Fibroblast of skin of left biceps (primary cell): ENCODE measurements at places on chromosomes 12 and 14.
A peak's percentile ranks its signal among the peaks of the same experiment; 100 is the strongest.

- no peak for DNase-seq
These were observed 596.9 kb downstream of the TRHDE start for GRCh38 chr12:72869024-72869423.

- DNase-seq, result peak; percentile 70
These were observed 149.5 kb downstream of the SLC6A15 start for GRCh38 chr12:84763107-84763506.

- peak; percentile 5 for DNase-seq
These were observed 80.1 kb downstream of the ANO2 start for GRCh38 chr12:5864972-5865371.

DNA sequence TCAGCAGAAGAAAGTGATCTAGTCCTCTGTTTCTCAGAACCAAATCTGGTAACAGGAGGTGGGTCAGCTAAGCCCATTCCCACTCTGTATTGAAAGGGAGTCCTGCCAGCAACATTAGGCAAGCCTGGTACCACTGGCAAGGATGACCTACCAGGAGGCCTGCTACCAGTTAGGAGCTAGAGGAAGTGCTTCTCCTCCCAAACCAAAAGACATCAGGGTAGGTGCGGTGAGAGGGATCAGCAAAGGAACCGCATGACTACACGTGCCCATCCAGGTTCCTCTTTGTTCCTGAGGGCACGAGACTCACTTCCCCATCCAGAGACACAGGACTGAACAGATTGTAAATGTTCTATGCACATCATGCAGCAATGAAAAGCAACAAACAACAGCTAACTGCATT is 2.8 kb downstream of the KLRC4 start:
- DNase-seq, result no peak

GRCh38 chr12:68861890-68862289 is 53.9 kb downstream of the MDM2 start:
- DNase-seq, result no peak

DNA sequence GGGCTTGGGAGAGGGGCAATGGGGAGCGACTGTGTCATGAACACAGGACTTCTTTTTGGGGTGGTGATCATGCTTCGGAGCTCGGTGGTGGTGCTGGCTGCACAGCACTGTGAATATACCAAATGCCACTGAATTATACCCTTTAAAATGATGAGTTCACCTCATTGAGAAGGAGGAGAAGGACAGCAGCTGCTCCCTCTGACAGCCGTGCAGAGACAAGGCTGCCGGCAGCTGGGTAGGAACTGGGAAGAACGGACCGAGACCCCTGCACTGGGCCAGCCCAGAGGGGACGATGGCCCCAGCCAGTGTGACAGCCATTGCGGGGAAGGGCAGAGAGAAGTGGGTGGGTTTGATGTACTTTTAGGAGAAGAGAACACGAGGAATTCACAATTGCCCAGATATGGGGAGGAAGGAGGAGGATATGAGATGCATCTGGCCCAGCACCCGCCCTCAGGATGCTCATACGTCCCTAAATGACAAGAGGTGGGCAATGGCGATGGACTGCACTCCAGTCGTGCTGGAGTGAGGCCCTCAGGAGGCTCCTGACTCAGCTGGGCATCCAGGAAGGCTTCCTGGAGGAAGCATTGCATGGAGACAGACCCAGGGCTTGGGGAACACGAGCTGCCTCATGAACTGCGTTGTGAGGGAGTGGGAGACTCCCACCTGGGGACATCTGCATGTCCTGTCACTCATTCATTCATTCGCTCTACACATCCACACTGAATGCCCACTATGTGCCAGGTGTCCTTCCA is 64.3 kb upstream of the C14orf180 start:
- DNase-seq, result no peak

GRCh38 chr12:39047539-39048262 is 142.3 kb upstream of the CPNE8 start:
- DNase-seq, result no peak

GRCh38 chr12:124829708-124830304 is 33.9 kb downstream of the SCARB1 start:
- DNase-seq, result no peak

DNA sequence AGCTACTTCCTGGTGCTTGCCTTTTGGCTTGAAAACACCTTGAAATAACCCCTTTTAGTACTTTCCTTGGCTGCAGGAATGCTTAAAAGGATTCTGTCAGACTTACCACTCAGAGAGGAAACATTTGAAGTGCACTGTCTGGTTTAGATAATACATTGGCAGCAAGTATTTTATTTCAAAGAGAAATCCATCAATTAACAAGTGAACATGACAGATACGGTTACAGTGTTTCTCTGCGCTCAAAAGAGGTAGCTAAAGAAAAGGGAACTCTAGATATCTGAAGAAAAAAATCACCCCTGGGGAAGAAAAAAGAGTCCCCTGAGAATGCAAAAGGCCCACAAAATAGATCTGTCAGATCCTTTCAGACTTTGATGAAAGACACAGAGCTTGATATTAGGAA is 421.9 kb downstream of the LRFN5 start:
- DNase-seq, result no peak

DNA sequence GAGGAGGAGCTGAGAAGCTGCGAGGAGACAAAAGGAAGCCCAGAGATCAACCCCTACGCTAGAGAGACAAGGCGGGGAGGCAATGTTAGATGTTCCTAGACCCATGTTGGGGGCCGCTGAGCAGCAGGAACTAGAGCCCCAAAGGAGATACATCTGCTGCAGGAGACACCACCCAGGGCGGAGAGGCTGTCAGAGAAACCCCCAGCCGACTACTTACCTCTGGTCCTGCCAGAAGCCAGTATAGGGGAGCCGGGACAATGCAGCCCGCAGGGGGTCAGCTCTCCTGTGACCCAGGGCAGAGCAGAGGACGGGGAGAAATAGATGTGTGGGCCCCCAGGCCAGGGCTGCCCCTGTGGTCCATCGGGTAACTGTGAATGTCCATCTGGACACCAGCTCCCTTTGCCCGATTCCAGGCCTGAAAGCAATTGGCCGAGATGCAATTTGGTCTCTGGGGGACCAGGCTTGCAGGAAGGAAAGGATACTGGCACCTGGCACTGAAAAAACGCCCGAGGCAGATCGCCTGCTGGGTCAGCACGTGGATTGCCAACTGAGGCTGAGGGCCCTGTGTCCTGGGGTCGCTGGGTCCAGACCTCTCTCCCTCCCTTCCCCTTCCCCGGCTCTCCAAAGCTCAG is 34.9 kb downstream of the SYNE3 start:
- DNase-seq, result no peak

- DNase-seq, result peak; percentile 31
These were observed 96.3 kb upstream of the EVL start for GRCh38 chr14:99968941-99969340.

- peak; percentile 21 for DNase-seq
These were observed 15.0 kb downstream of the MDM1 start for GRCh38 chr12:68317047-68317667.

DNA sequence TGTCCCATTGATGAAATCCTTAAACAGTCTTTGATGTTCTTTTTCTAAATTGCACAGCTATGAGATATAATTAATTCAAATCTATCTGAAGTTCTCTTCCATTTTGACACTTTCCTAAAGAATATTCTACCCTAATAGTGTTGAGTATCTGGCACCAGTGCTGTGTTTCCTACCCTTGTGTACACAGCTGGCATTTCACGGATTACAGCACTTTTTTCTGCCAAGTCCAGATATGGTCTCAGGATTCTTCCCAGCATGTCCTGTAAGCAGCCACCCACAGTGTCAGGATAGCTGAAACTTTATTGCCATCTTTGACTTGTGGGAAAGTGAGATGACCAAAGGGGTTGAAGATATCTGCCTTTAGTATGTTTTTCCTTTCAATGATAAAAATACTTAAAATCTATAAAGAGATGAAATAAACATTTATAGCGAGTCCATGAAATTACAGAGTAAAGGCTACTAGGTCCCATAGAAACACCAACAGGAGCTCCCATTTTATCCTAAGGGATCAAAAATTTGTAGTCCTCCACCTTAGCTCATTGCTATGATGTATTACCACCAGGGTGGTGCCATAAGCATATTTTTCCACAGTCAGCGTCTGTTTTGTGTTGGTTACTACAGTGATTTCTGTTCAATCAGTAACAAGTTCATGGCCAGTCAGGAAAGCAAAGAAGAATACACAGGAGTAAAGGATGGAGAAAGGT is 96.7 kb downstream of the TRHDE start:
- DNase-seq, result no peak

- no peak for DNase-seq
These were observed 39.1 kb upstream of the SRSF5 start for GRCh38 chr14:69727860-69728259.

GRCh38 chr14:88868558-88869159 is 44.2 kb downstream of the TTC8 start:
- no peak for DNase-seq

DNA sequence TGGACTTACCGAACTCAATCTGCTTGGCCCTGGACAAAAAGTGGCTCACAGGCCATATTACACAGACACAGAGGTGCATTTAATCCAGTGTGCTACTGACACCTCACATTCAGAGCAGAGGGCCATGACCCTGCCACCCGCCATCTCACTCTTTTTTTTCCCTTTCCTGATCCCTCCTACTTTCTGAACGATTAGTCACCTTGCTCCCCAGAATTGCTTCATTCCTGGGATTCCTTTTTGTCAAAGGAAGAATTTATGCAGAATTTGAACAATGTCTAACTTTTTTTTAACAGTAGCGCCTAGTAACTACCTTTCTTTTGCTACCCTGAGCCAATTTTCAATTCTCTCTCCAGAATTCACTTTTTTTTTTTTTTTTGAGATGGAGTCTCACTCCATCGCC is 4.6 kb downstream of the PKP2 start:
- DNase-seq, result no peak
